ENCODE measurements at places on chromosomes 4 and X. TPM values are rescaled to one million over a fixed set of nuclear protein-coding genes. Genes with fewer than 3 reads are reported as not detected.

The RNF150 gene
- total RNA-seq: 43.3 TPM

The XAGE1A gene
- total RNA-seq: not detected

The ADAM29 gene
- total RNA-seq: 0.49 TPM

The TMSB15A gene
- total RNA-seq: 155 TPM

The PARM1 gene
- 6.9 TPM for total RNA-seq

The SSX2B gene
- total RNA-seq: not detected

The FGB gene
- total RNA-seq: not detected

The ADAMTS3 gene
- total RNA-seq: 14.8 TPM

The MAGIX gene
- 1.5 TPM for total RNA-seq

The PROM1 gene
- total RNA-seq: 107 TPM

The ENPP6 gene
- total RNA-seq: 2.2 TPM

The AMTN gene
- not detected for total RNA-seq

The ADH1A gene
- total RNA-seq: not detected

The ART3 gene
- 2.7 TPM for total RNA-seq

The SSX2 gene
- not detected for total RNA-seq

The FAM47B gene
- not detected for total RNA-seq

The CCKAR gene
- total RNA-seq: 0.25 TPM

The PITX2 gene
- total RNA-seq: not detected

The GABRA4 gene
- 22.4 TPM for total RNA-seq

The PNCK gene
- total RNA-seq: 27.3 TPM

The ERVMER34-1 gene
- total RNA-seq: 0.98 TPM

The ZMAT1 gene
- 12.5 TPM for total RNA-seq

The UGT2B10 gene
- total RNA-seq: not detected
